Gastroesophageal sphincter (tissue), 4 donors: ENCODE measurements at places on chromosomes 12 and 14. TPM values are rescaled to one million over a fixed set of nuclear protein-coding genes. Genes with fewer than 3 reads are reported as not detected.

DNA sequence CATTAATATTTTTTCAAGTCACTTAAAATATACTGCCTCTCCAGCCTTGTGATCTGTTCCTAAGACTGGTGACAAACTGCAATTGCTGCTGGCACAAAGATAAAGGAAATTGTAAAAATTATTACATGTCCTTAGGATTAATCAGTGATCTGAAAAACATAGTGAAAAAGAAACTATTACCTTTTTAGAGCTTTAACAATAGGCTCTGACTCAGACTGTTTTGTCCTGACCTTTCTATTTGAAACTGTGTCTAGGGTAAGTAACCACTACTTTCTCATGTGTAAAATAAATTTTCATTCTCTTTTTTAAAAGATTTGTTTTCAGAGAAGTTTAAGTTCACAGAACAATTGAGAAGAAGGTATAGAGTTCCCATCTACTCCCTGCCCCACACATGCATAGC is 80.4 kb upstream of the CLEC14A start:
- no peak for ATAC-seq

- ATAC-seq: no peak
Measured at GRCh38 chr14:73253721-73254120, 16.4 kb downstream of the PAPLN start.

- no peak for ATAC-seq
Measured at GRCh38 chr12:56385873-56386272, 23.2 kb upstream of the APOF start.

DNA sequence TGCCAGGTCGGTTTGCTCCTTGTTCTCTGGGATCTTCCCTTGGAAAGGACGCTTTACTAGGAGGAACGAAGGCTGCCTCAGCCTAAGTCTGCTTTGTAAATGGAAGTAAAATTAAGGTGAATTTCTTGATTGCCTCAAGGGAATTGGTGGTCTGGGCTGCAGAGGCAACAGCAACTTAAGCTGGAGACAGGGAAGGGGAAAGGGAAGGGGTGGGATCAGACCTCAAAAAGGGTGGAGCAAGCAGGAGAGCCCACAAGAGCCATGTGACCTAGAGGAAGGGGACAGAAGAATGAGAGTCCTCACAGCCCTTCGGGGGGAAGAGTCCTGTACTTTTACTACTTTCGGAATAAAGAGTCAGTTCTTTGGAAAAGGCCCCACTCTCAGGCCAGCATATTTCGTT is 147.9 kb downstream of the PPM1H start:
- no peak for ATAC-seq

DNA sequence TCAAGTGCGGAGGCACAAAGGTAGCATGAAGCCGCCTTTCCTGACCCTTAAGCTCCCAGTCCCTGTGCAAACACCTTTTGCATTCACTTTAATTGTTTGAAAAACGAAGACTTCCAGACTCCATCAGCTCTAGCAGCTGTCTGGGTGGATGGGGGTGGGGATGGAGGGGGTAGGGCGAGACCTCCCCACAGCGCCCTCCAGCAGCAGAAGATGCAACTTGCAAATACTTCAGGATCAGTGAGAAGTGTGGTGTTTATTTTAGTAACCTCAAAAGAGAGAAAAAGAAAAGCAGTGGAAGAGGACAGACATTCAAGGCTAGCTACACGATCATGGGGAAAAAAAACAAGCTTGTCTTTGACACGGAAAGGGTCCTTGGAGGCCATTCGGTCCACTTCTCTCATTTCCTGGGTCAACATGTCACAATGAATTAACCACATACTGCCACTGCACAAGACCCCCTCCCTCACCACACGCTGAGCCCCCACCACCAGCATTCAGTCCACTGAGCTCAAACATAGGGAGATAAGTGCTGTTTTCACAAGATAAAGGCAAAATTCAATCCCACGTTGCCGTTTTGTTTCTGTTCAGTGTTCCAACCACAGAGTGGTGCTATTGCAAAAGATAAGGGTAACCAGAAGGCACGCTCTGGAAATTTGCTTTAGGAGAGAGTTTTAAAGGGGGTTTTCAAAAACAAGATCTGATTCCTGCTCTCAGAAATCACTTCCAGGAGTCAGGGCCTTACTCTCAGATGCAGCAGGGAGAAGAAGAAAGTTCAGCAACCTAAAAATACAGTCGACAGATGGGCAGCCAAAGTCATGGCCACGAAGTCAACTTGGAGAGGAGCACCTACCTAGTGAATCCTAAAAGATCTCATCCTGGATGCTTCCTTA is 3.3 kb upstream of the NTF3 start:
- no peak for ATAC-seq

DNA sequence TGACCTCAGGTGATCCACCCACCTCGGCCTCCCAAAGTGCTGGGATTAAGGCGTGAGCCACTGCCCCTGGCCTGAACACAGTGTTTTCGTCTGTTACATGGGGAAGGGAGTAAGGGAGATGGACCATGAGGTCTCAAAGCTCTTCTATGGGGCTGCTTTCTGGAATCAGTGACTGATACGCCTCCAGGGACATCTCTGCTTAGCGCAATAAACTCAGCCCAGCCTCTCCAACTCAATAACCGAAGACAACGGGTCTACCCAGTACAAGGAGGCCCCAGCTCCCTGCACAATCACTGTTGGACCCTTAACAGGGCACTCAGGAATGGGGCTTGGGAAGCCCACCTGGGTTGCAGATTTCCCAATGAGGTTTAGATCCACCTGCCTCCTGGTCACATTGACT is 42.6 kb upstream of the CHGA start:
- no peak for ATAC-seq

GRCh38 chr12:20451761-20452160 is 83.4 kb downstream of the PDE3A start:
- no peak for ATAC-seq

DNA sequence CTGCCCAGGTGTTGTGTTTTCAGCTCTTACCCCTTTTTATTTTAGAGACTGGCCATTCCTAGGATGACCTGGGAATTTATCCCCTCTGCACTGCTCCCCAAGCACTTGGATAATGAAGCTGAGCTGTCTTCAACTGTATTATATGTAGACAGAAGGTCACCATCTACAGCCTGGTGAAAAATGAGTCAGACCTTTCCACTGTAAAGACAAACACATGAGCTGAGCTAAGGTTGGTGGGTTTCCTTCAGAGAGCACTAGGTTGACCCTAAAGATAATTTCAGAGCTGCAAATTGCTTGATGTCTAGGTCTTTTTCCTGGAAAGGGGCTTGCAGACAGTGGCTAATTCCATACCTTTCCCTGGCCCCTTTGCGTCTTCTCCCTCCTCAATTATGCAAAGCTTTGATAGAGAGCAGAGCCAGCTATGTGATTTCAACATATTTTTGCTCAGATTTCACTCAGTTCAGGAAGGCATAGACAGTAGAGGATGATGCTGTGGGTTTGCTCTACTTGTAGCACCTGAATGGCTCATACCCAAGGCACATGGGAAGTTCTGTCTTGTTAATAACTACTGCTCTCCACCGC is 9.2 kb upstream of the IKZF4 start:
- no peak for ATAC-seq

DNA sequence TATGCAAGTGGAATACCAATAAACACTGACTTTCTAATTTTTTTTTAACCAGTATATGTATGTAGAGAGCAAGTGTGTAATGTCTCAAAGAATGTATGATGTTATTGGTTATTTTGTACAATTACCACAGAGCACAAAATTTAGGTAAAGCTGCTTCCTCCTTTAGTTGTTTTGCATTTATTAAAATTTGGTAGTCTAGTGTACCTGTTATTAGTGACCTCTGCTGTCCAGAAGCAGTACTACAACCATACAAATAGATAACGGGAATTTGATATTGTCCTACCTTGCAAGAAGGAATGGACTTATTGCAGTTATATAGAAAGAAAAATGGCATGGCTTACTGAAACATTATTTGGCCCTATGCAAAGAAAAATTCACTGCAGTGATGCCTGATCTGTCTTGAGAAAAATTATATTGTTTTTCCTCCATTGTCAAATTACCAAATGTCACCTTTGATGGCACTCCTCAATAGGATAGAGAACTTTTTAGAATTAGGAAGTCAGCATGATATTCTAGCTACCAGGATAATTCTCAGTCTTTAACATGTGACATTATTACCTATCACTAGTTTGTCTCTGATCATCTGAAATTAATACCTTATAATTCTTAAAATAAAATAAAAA is 153.9 kb upstream of the RMST start:
- no peak for ATAC-seq

- no peak for ATAC-seq
Measured at GRCh38 chr12:120902846-120903411, 1.2 kb downstream of the SPPL3 start.

- no peak for ATAC-seq
Measured at GRCh38 chr12:6187948-6188793, 12.0 kb upstream of the CD9 start.

- peak; percentile 80 for ATAC-seq
Measured at GRCh38 chr12:109020796-109021380, at the start of gene SVOP. SVOP (minus strand) TSS chr12:109021068; CDS start chr12:109020868, 200 bp downstream.

- peak; percentile 62 for ATAC-seq
Measured at GRCh38 chr12:100913872-100914592, 119.5 kb downstream of the ANO4 start.

DNA sequence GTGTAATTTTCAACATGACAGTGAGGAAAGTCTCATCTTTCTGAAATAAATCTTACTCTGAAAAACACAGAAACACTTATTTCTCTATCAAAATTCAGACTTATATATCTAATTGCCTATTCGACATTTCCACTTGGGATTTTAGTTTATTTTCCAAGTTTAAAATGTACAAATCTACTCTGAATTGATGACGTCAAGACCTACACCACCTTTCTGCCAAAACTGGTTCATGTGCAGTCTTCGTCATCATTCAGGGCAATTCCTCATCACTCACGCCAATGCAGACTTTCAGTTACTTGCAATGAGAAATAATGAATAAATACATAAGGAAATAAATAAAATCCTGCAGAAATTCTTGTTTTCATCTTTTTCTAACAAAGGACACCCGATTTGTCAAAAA is 843.8 kb downstream of the C12orf50 start:
- ATAC-seq: no peak

GRCh38 chr14:59588101-59588500 is 11.5 kb upstream of the CCDC175 start:
- no peak for ATAC-seq

DNA sequence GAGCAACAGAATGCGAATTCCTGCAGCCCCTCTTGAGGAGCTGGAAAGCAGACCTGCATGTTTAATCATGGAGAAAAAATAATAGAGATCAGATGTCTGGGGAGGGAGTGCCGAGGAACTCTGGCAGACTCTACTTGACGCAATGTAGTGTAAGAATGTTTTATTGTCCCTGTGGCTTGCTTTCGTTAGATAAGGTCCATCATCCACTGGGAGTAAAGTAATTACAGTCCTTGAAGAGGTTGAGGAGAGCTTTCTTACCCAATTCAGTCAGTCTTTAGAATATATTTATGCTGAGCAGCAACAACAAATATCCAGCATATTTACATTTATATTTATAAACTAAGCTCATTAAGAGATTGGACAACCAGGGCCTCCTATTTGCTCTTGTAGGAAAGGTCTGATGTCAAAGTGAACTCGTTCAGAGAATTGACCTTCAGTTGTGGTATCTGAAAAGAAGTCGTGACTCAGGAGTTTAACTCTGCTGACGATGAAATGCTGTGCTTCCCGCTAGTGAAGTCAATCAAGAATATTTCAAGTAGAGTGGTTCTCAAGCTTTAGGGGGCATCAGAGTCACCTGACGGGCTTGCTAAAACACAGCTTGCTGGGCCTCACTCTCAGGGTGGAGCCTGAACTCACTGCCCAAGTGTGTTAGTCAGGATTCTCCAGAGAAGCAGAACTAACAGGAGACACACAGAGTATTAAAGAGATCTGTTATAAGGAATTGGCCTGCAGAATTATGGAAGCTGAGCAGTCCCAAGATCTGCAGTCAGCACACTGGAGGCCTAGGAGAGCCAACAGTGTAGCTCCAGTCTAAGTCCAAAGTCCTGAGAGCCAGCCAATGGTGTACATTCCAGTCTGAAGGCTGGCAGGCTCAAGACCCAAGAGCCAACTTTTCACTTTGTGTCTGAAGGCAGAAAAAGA is 139.3 kb upstream of the LMNTD1 start:
- no peak for ATAC-seq

DNA sequence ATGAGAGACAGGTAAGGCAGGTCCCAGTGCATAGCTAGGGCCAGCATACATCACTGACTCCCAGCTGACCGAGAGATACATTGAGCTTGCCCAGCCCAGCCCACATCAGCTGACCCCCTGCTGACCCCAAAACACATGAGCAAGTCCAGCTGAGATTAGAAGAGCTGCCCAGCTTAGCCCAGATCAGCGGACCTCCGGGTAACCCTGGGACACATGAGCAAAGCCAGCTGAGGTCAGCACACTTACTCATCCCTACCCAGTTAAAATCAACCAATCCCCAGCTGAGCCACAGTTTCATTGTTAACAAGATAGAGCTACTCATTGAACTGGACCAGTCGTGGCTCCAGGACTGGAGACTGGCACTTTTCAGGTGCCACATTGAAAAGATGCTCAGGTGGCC is 21.8 kb upstream of the FBXO34 start:
- ATAC-seq: no peak

DNA sequence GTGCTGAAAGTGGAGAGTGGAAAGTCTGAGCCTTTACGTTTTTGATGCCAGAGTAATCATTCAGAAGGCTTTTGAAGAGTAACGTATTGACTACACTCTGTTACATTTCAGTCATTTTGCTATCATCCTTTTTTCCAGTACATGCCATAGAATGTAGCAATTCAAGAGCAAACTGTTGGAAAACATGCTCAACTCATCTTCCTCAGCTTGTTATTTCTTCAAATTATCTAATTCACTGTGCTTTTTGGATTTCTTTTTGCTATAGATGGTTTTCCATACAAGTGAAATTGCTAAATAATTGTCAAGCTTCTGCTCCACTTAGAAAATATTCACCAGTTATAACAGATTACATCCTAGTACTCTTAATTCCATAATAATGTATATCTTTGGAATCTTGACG is 129.9 kb upstream of the CLEC14A start:
- ATAC-seq: no peak

- no peak for ATAC-seq
Measured at GRCh38 chr14:77018785-77019184, 9.7 kb downstream of the IRF2BPL start.

- ATAC-seq: no peak
Measured at GRCh38 chr14:55512421-55512820, 67.6 kb upstream of the KTN1 start.

DNA sequence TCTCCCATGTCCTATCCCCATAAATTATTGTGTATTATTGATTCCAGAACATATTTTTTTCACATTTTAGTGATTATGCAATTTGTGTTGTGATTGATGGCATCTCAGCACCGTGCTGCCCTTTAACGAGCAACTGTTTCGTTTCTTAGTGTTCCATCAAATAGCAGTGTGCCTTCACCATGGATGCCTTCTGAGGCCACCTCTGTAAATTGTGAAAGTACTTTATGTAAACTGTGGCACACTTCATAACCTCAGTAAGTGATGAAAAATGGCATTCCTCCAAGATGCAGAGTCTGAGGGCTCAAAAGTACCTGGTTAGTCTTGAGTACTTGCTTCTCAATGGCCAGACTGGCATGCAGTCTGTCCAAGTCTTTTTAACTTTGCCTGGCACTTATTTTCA is 8.2 kb downstream of the CHST11 start:
- ATAC-seq: no peak

The CHURC1 gene
- 88.0 TPM for total RNA-seq

The PLEKHD1 gene
- not detected for total RNA-seq

The PIK3C2G gene
- total RNA-seq: 0.40 TPM

The PRPH gene
- 16.2 TPM for total RNA-seq

The LBHD2 gene
- not detected for total RNA-seq

The TPH2 gene
- total RNA-seq: not detected
